Hippocampal formation (tissue), 2 donors: ENCODE measurements at places on chromosomes 11 and 22.

DNA sequence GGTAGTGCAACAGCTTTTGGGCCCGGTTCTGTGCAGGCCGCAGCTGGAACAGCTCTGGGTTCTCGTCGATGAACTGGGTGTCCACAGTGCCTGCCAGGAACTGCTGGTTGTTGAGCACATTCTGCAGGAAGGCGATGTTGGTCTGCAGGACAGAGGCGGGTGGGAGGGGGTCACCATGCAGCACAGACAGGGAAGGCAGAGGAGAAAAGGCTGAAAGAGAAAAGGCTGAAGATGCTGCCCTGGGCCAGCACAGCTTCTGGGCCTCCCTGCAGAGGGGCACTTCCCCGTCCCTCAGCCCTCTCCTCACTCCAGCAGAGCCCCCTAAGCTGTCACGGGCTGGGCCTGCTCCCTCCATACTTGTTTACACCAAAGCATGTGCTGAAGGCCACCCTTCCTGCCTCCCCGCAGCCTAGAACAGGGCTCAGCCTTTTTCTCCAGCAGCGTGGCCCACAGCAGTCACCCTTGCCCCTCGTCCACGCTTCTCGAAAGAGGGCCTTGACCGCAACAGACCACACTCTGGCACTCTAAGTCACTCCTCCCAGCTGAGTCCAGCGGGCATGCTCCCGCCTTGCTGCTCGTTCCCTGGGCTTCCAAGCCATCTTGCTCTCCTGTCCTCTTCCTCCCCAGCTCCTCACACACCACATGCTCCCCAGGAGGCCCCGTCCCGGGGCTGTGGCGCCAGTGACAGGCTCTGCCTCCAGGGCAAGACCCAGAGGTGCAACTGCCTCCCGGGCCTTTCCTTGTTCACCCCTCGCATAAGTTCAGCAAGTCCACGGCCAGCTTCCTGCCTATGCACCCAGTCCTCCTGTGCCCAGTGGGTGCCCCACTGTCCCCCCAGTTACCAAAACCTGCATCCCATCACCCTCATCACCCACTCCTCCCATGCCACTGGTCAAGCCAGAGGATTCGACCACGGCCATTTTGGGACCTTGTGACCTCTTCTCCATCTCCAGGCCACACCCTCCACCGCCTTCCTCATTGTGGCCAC, 3.3 kb upstream of the LRFN4 start:
- DNase-seq = no peak

DNA sequence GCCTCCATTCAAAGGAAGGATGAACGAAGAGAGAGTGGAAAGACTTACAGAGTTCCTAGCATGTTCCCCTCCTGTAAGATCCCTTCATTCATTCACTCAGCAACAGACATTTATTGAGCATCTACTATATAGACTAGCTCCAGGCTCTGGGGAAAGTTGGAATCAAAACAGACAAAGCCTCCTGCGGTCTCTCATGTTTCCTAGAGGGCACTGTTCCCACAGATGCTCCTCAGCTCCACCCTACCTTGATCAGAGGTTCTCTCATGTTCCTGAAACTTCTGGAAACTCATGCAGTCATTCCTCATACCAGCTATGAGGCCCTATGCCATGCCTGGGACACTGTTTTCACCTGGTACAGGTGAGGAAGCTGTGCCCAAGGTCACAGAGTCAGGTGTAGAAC, 11.1 kb downstream of the ALX4 start:
- no peak for DNase-seq

- no peak for DNase-seq
These were observed at the start of gene MIOX for GRCh38 chr22:50486561-50487289. Gene MIOX, plus strand, starts transcription at chr22:50486859. Its CDS starts 39 bp downstream, at chr22:50486898.

DNA sequence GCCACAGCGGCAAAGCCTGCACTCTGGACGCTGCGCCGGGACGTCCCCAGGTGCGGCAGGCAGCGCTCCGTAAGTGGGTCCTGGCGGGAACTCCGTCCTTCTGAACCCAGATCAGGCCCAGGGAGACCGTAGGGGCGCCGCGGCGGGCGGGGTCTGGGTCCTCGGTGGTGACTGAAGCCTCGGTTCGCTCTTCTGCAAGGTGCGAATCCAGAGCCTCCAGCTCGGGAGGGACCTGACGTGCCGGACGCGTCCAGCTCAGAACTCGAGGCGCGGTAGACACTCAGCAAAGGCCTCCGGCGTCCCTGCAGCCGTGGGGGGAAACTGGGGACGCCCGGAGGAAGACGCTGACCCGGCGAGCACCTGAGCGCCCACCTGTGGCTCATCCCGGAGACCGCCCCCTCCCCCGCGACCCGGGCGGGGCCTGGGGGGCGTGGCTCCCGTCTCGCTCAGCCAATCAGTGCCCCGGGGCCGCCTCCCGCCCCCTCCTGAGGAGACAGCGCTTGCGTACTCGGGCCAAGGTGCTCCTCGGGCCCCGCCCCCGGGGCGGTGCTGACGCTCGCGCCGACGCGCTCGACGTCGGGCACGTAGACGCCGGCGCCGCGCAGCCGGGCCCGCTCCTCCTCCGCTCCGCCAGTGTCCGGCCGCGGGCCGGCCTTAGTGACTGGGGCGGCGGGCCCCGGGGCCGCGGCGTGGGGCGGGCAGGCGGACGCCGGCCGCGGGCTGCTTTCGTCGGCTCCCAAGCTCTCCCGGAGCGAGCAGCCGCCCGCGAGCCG, at the start of gene PPFIA1:
TSS of gene PPFIA1 (plus strand) at position 587 of the 773 bp plus-strand sequence. CDS start 1,483 bp downstream, outside the sequence.
- DNase-seq = peak; percentile 87

GRCh38 chr11:114401311-114401710, 845 bp downstream of the RBM7 start:
- DNase-seq = no peak

DNA sequence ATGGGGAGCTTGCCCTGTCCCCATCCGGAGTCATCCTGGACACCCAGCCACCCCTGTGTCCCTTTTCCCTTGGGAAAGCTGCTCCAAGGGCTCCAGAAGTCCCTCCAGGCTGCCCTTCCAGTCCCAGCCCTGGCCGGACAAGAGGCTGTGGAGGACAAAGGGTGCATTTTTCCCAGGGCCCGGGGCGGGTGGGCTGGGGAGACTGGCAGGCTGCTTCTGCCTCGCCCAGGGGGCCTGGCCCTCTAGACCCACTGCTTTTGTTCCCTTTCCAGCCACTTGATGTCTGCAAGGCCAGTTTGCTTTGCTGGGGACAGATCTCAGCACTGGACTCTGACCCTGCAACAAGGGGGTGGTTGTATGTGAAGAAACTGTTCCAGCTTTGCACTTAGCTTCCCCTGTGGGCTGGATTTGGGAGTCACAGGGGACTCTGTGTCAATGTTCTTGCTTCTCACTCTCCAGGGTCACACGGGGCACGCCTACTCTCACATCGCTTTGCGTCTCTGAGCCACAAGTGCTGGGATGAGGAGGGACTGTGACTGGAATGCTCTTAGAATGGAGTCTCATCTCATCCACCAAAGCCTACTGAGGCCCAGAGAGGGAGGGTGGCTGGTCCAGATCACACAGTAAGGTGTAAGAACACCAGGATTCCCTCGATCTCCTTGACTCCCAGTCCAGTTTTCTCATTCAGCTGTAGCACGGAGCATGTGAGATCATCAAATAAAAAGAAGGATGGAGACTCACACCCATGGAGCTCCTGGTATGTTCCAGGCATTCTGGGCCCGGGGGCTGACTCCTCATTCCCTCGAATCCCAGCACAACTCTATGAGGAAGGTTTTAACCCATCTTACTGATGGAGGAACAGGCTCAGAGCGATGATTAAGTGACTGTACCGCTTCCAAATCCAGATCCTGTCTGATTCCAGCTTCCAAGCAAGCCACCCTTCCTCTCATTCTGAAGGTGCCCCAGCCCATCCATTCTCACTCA, 59.9 kb downstream of the FBXO7 start:
- DNase-seq = no peak

- DNase-seq = no peak
These were observed 104.9 kb downstream of the GAB2 start for GRCh38 chr11:78312712-78313111.
